ENCODE measurements at places on chromosomes 11 and 22.

- no peak for DNase-seq
Observed at GRCh38 chr22:18013436-18013835, 10.9 kb downstream of the MICAL3 start.

- no peak for DNase-seq
Observed at GRCh38 chr11:17568944-17569343, 21.9 kb downstream of the OTOG start.

DNA sequence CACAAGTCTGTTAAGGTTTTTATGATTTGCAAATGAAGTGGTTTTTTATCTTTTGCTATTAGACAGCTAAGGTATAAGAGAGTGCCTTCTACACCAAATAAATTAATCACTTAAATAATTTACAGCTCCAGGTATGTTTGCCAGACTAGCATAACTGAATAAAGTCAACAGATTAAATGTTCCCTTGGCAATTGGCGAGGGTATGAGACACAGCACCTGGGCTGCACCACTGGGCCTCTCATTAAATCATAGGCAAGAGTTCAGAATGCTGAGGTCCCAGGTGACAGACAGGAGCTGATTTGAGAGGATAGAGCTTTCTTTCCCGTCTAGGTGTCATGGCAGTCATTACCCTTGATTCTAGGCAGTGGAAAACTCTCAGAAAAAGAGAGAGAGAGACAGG, 62.6 kb upstream of the WT1 start:
- DNase-seq = no peak

- no peak for DNase-seq
Observed at GRCh38 chr11:62088331-62088933, 35.4 kb upstream of the INCENP start.

- no peak for DNase-seq
Observed at GRCh38 chr22:28855355-28856094, 27.8 kb upstream of the ZNRF3 start.

- DNase-seq = no peak
Observed at GRCh38 chr22:48076008-48076407, 1313.6 kb downstream of the TBC1D22A start.

DNA sequence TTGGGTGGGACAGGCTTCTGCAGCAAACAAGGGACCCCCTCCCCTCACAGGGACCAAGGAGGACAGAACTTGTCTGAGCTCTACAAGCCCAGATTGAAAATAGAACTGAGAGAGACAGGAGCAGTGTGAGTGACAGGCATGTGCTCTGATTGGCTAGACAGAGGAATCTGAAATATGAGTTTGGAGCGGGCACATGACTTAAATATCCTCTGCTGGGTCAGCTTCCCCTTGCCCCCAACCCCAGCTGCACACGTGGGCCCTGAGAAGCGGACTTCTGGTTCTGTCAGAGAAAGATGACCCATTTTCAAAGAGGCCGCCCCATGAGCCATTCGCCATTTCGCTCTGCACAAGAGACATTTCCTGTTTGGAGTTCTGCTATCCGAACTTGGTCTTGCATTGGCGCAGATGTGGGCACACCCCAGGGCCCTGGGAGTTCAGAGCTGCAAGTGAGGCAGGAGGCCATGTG, 5.3 kb downstream of the TUBA8 start:
- DNase-seq = no peak

GRCh38 chr11:104700609-104701008, 197.7 kb downstream of the CASP12 start:
- no peak for DNase-seq

GRCh38 chr22:19142394-19142793, 2.1 kb downstream of the ESS2 start:
- DNase-seq = no peak

DNA sequence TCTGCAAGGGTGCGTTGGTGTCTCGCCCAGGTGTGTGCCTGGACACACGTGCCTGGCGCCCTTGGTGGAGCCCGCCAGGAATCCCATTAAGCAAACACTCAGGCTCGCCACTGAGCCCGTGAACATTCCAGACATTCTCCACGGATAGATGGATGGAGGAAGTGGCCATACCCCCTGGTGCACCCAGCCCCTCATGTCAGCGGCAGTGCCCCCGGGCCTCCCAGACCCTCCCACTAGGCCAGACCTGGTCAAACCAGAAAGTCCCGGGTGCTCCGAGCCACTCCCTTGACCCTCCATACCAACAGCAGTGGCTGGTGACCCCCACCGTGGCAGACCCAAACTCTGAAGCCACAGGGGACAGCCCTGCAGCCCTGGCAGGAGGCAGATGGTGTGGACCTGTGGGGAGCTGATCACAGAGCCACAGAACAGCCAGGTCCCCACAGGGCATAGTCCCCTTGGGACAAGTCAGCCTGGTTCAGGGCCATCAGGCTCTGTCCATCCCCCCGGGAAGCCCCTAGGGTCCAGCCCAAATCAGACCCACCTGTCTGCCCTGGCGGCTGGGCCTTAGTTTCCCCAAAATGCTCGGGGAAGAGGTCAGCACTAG, 1.9 kb downstream of the EPS8L2 start:
- DNase-seq = peak; percentile 88

- DNase-seq = no peak
Observed at GRCh38 chr11:21986361-21986760, 206.5 kb upstream of the ANO5 start.

GRCh38 chr11:20127671-20128527, 32.4 kb downstream of the DBX1 start:
- DNase-seq = no peak

DNA sequence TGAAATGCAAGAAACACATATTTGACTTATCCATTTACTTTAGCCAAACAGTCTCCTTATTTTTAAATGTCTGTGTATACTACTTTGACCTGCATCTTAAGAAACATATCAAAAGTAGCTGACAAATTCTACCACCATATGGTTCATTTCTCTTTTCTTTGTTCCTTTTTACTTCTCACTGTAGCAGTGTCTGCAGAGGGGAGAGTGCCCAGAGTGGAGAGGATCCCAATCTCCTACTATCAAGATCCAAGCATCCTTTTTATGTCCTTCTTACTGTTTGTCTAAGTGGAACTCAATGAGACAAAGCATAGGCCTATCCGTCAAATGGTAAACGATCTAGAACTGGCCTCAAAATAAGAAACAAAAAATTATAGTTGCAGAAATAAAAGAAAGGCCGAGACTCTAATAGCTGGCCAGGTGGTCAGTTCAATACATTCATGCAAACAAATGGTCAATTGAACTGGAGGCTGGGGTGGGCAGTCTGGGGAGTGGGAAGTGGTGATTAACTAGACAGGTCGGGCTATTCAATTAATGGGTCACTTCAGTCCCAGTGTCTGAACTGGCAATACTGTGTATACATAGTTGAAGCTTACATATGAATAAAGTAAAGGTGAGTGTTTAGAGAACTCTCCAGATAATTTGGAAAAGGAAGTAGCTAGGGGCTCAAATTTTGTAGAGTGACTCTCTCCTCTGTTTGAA, 149.1 kb downstream of the MAML2 start:
- DNase-seq = no peak

- DNase-seq = no peak
Observed at GRCh38 chr22:48089601-48090331, 1327.3 kb downstream of the TBC1D22A start.

GRCh38 chr11:17914957-17915356, 97.9 kb downstream of the SERGEF start:
- no peak for DNase-seq

DNA sequence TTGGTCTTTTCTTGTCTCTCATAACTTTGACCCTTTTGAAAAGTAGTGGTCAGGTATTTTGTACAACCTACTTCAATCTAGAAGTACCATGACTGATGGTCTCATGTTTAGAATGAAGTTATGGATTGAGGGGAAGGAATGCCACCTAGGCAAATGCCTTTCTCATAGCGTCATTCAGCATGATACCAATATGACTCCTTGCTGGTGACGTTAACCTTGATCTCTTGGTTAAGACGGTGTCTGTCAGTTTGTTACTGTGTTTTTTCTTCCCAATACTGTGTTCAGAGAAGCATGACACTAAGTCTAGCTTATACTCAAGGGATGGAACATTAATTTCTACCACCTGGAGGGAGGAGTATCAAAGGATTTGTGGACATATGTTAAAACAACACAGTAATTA, 130.9 kb downstream of the KIF18A start:
- DNase-seq = no peak

DNA sequence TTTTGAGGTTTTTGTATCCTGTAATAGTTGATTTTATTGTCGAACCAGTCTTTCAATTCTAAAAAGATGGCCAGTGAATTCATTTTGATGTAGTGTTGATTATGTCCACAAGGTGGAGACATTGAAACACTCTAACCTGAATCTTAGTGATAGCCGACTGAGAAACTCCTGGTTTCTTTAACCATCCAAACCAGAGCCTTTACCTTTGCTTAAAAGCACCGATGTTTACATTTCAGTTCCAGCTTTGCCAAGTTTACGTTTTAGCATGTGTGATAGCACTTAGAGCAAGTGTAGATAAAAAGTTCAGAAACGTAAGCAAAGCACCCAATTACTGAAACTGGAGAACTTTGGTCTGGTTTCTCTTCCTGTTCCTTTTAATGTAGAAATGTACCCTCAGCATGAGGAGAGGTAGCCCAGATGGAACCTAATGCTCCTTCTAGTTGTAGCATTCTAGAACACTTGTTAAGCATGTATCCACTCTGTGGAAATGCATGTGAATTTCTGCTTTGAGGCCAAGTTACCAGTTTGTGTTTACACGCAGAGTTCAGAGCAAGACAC, 208.6 kb downstream of the DBX1 start:
- DNase-seq = no peak

GRCh38 chr11:93236741-93237675, 39.2 kb upstream of the SLC36A4 start:
- DNase-seq = no peak

- no peak for DNase-seq
Observed at GRCh38 chr11:19674836-19675235, 37.8 kb upstream of the NAV2 start.

DNA sequence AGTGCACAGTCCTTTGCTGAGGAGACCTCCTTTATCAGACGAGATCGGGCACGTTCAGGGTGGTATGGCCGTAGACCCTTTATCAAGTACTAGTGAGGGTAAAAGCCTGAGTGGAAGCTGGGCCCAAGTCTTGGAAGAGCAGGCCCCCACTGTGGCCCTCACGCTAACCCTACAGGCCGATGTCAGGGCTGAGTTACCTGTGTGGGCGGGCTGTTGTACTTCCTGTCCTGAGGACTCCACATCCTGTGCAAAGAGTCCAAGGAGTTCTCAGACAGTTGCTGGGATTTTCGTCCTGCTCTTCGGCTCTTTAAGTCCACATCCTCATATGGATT, 34.9 kb downstream of the RPL27A start:
- DNase-seq = no peak

DNA sequence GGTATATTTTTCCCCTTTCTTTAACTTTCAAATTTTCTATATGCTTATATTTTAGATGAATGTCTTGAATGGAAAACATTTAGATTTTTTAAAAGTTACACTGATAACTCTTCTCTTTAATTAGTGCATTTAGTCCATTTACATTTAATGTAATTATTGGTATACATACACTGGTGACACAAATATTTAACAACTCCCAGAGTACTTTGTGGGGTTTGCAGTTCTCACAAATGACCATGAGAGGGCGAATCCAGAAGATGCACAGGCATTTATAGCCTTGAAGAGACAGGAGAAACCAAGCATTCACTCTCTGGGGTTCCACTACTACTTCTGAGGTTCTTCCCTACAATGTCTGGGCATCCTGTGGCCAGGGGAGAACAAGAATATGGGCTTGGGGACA, 125.1 kb downstream of the TIMP3 start:
- no peak for DNase-seq

- DNase-seq = no peak
Observed at GRCh38 chr11:128548649-128549255, 38.6 kb downstream of the ETS1 start.

GRCh38 chr11:128723531-128723930, 29.7 kb downstream of the FLI1 start:
- DNase-seq = no peak

Data from chondrocyte (in vitro differentiated cells).